Keratinocyte (primary cell): ENCODE measurements at places on chromosomes 11 and 22.

GRCh38 chr22:48704335-48704734, 1123.3 kb downstream of the BRD1 start:
- DNase-seq, result no peak

GRCh38 chr11:88313441-88313840, 24.1 kb downstream of the CTSC start:
- DNase-seq, result no peak

DNA sequence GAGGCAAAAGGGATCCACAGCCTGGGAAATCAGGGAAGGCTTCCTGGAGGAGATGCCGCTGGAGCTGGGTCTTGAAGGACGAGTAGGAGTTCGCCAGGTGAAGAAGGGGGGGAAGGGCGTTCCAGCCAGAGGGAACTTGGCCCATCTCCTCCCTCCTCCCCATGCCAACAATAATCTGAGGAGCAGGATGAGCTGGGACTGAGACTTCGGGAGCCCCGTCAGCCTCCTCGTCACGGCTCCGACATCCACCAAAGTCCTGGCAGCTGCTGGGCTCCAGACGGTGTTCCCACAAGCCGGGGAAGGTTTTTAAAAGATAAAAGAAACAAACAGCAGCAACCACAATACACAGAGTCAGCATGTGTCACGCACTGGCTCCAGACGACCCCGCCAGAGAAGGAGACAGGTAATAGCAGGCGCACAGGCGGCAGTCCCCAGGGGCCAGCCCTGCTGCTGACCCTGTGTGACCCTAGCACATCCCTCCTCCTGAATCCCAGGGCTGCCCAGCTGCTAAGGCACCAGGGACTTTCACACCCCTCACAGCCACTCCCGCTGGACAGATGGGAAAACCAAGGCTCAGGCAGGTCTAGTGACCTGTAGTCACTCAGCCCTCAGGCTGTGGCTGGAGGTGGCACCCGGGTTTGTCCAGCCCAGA, 37.3 kb downstream of the NUP50 start:
- no peak for DNase-seq

DNA sequence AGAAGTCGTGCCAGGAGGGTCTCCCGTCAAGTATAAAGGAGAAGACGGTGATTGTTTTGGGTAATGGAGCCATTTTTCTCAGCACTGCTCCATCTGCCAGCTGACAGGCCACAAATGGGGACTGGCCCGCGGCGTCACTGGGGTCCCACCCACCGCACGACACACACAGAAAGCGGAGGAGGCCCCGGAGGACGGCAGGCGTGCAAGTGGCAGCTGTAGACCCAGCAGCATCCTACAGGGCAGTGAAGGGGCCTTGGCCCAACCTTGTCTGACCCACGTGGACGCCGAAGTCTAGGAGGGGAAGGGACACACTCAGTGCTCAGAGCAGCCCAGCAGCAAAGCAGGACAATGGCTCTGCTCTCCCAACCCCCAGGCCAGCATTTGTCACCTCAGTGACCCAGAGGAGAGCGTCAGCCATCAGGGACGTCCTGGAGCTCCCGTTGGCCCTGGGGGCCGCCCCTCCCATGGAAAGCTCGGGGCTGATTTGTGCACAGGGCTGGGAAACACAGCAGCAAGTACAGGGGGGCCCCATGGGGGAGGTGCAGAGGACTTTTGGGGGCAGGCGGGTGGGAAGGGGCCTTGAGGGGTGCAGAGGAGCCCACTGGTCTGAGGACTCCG, 644.4 kb downstream of the BRD1 start:
- DNase-seq, result no peak

GRCh38 chr11:64712430-64713015, 10.5 kb downstream of the NRXN2 start:
- no peak for DNase-seq

DNA sequence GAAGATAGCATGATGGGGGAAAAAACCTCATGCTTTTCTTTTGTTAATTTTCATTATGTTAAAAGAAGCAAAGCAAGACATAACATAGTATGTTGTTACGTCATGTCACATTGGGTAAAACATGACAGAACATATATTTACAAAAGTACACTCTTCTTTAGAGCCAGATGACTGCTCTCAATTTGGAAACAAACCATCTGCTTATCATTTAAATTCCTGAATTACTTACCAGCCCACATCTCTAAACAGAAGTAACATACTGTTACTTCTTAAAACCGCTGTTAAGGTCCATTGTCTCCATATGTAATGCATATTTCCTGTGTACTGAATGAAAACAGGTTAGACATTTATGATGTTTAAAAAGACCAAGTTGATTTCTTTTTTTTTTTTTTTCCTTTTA, 100.0 kb downstream of the TMEM135 start:
- DNase-seq, result no peak

- DNase-seq, result no peak
These were observed 222.8 kb downstream of the DDX10 start for GRCh38 chr11:108887436-108888238.

DNA sequence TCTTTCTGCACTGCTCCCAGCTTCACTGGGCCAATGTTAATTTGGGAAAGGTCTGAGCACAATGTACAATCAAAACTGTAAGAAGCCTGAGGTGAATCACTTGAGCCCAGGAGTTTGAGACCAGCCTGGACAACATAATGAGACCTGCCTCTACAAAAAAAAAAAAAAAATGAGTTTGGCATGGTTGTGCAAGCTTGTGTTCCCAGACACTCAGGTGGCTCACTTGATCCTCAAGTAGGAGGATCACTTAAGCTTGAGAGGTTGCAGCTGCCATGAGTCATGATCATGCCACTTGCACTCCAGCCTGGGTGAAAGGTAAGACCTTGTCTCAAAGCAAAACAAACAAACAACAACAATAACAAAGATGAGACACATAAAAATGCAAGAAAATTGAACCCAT, 38.6 kb upstream of the SC5D start:
- no peak for DNase-seq

DNA sequence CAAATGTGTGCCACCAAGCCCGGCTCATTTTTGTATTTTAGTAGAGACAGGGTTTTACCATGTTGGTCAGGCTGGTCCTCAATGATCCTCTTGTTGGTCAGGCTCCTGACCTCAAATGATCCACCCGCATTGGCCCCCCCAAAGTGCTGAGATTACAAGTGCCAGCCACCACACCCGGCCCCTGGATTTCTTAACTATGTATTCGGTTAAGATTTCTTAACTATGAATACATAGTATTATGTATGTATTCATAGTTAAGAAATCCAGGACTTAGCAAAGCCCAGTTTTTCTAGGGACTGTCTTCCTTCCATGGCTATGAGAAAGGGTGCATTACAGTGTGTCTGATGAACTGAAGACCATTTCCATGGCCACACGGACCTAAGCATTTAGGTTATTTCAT, 1.7 kb downstream of the C11orf91 start:
- no peak for DNase-seq

GRCh38 chr11:27718346-27718862, 18.1 kb upstream of the BDNF start:
- no peak for DNase-seq
